ENCODE measurements at places on chromosomes 1 and 21.

- DNase-seq: no peak
These were observed 20.3 kb downstream of the CD1B start for GRCh38 chr1:158311066-158311465.

DNA sequence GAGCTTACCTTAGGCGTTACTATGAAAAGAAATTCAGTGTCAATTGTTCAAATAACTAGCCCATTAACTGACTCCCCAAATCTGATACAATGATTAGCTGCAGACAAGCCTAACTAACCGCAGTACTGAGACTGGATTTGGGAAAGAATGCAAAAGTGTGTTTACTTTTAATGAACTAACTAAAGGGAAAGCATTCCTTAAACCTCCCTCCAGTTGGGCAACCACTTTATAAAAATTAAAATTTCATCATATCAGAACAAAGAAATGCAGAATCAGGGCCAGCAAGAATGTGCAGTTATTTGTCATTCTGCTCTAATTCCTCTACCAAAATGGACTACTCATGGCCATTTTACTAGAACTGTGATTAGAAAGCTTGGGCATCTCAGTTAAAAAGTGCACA is 11.7 kb upstream of the NR5A2 start:
- DNase-seq: no peak

- DNase-seq: no peak
These were observed 449.8 kb downstream of the SIPA1L2 start for GRCh38 chr1:232179896-232180778.

GRCh38 chr1:84402060-84402459 is 3.8 kb downstream of the DNASE2B start:
- no peak for DNase-seq

- DNase-seq: no peak
These were observed 59.0 kb upstream of the DIP2A start for GRCh38 chr21:46399686-46400085.

DNA sequence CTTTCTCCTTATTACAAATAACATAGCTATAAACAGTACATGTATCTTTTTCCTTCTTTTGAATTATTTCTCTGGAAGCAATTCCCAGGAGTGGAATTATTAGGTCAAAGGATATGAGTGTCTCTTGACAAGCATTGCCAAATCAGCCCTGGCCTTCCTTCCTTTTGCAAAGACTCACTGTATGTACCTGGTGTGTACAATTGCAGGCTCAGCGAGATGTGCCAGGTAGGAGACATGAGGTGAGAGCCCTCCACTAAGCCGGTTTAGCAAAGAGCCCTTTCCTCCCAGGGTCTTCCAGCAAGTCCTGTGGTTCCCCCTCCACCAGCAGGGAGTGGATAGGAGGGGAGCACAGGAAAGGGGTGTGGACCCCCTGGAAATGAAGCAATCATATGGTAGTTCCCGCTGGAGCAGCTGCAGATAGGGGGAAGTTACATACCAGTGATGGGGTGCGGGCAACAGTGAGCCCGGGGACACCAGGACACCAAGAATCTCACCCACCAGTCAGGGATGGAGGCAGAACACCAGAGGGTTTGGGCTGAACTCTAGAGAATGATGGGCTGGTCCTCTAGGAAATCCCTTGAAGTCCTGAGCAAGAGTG is 18.3 kb downstream of the RCSD1 start:
- DNase-seq: no peak

DNA sequence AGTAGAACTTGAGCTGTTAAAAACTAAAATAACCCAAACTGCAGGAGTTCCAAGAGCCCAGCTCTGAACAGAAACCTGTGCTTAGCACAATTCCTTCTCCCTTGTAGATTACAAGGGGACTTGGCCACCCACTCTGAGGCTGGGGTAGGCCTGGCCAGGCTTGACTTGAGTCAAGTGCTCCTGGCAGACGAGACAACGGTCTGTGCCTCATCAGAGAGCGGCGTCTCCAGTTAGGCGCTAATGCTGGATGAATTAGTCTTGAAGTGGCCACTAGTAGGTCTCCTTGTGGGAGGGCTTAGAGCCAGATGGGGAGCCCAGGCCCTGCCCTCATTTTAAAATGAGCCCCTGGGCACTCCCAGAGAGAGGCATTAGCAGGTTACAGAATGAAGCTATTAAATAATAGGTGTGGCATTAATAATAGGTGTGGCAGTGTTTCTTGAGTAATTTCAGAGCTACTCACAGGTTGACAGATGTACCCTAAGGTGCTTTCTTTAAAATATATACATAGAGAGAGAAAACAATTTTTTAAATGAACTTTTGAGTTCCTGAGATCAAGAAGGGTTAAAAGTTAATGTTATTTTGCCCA is 1.1 kb downstream of the EEIG2 start:
- DNase-seq: peak; percentile 17

DNA sequence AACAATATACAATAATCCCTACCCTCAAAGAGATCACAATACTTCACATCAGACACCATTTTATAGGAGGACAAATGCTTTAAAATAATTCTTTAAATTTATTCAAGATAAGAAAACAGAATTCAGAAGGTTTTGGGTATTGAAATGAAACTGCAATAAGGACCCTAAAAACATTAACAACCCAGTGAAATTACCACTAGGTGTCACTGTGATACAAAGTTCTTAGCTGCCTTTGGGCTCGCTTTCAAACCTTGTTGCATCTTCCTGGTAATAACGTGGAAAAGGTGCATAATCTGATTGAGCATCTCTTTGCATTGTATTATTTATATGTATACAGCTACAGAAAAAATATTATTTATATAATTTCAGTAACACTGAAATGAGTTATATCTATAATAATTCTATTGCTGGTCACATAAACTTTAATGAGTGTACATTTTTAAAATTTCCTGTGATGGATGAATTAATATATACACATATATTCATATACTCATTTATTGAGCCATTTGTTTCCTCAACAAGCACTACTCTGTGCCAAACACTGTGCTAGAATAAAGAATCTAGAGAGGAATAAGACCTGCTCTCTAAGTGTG is 185.2 kb downstream of the FAF1 start:
- DNase-seq: no peak

DNA sequence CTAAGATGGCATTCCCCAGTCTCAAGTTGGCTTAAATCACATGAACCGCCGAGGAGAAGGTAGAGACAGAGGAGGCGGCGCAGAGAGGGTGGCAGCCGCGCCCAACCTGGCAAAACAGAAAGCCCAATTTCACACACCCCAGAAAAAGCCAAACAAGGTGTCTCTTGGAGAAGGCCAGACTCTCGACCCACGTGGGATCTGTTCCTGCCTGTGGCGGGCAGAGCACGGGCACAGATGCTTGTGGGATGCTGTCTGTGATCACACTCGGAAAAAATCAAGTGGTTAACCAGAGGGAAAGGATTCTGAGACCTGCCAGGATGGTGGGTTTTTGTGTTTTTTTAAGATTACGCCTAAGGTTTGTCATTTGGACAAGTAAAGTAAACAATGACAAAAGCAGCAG is 80.7 kb downstream of the MRPL37 start:
- no peak for DNase-seq

DNA sequence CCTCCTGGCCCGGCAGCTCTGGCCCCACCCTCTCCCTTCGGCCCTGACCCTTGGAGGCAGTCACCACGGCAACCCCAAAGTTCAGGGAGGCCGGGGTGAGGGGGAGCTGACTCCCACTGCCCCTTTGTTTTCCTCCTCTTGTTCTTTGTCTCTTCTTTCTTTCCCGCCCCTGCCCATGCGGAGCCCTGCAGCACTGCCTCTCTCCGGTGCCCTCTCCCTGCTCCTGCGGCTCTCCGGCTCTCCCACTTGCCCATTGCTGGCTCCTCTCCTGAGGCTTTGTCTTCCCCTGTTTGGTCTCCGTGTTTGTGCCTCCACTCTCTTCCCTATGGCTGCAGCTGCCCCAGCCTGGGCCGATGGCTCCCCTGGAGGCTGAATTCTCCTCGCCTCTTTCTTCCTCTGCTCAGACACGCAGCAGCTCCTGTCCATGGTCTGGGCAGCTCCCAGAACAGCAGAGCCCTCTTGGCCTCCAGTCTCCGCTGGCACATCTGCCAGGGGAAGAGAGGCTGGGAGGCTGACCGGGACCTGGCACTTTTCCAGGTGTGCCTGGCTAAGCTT is 5.8 kb downstream of the CELSR2 start:
- no peak for DNase-seq

DNA sequence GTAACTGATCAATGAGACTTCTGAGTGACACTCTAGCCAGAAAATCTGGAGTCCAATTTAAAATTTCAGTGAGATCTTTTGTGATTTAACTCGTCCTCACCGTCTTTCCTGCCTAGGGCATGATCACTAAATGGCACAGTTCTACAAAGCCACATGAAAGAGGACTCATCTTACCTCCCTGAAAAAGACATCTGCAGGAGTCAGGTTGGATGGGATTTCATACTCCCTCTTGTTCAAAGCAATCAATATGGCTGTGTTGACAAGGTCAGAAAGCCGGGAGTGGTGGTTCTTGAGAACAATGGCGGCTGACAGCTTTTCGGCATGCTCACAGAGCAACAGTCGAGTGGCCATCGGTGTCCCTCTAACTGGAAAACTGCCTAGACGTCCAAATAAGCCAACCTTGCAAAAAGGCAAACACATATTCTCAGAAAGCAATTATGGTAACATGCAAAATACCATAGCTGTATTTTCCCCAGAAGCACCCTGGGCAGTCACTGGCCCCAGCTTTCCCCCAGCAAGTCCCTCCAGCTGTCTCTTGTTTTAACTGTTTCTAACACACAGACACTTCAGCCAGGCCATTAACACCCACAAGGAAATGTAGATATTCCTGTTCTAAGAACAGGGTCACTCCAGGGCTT is 36.6 kb upstream of the ACTA1 start:
- DNase-seq: no peak

DNA sequence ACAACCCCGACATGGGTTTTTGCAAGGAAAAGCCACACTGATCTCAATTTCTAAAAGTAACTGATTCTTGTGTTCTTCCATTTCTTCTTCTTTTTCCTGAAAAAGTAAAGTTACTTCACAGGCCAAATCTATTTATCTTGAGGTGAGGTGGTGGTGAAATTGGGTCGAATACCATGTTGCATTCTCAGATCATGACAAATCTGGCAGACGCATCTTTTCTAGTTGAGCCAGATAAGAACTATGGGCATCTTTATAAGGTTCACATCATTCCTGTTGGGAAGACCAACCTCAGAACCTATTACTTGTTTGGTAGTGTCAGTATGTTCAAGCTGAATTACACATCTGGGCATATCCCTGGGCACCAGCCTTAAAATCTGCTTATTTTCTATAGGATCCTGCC is 78.6 kb upstream of the USP25 start:
- DNase-seq: no peak

GRCh38 chr1:98260412-98260811 is 339.6 kb upstream of the DPYD start:
- no peak for DNase-seq

DNA sequence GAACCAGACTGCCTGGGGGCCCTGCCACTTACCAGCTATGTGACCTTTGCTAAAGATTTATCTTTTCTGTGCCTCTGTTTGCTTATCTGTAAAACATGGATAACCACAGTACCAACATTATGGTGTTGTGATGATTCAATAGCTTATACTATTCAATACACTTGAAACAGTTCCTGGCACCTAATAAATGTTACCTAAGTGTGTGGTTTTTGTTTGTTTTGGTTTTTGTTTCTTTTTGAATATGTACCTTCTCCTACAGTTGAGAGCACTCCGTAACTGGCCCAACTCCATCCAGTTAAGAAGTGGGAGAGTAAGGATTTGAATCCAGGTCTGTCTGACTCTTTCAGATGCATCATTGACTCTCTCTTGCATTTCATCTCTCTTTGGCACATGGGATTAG is 125.8 kb upstream of the C8B start:
- no peak for DNase-seq

DNA sequence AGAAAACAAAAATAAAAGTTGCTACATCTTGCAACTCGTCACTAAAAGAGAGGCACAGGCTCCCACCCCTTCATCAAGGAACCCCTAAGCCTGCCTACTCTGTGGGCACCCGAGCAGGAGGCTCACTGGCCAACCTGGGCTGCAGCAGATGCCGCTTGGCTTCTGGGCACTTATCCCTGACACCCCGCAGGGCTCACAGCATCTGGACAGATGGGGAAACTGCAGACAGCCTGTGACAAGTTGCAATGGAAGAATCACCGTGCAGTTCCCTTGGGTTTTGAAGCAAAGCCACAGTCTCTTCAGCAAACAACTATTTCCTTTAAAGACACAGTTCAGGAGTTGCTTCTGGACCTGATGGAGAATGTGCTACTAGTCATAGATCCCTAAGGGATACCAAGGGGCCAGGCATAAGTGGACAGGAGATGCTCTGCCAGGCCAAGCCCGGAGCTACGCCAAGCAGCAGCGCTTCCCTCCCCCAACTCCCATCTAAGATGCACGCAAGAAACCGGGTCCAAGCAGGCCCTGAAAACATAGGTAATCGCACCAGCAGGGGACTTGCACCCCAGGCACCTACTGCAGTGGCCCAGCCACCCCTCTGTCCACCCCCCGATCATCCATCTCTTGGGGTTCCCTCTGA is 170.6 kb downstream of the NPHP4 start:
- DNase-seq: no peak

- DNase-seq: peak; percentile 58
These were observed 30.9 kb downstream of the SNAP47 start for GRCh38 chr1:227766015-227766634.

DNA sequence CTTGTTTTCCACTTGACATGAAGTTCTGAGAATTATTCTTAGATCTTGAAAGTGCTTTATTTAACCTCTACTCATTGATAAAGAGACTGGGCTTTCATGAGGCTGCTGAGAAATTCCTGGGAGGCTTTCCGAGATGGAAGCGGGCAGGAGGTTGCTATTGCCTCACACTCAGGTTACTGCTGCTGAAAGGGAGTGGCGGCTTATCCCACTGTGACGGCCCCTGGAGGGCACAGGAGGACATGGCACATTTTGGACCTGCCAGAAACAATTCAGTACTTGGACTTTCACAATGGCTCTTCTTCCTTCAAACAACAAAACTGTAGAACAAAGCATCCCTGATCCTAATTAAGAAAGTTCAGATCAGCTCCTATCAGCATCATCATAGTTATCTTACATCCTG is 16.2 kb upstream of the MARK1 start:
- DNase-seq: no peak

- DNase-seq: no peak
These were observed 171.1 kb downstream of the TOMM20 start for GRCh38 chr1:234957330-234958065.

GRCh38 chr1:196609370-196609737 is 1.1 kb upstream of the KCNT2 start:
- DNase-seq: no peak

GRCh38 chr1:17163789-17164666 is 40.9 kb upstream of the PADI1 start:
- no peak for DNase-seq

- no peak for DNase-seq
These were observed 86.0 kb upstream of the ZBTB40 start for GRCh38 chr1:22365331-22366295.

Measured in stimulated activated CD4-positive, alpha-beta T cell treated with anti-CD3 and anti-CD28 coated beads, Interleukin-15, amount 100 ng/mL, for 48 hours (primary cell).